NCI-H1930 (cell line): ENCODE measurements at places on chromosomes 12 and 14.

GRCh38 chr12:51533799-51534198 is 57.2 kb upstream of the SCN8A start:
- DNase-seq, result no peak

GRCh38 chr12:52655251-52655650 is 3.2 kb upstream of the KRT2 start:
- no peak for DNase-seq

GRCh38 chr12:116594325-116595038 is 35.3 kb downstream of the MAP1LC3B2 start:
- no peak for DNase-seq

- DNase-seq, result no peak
Measured at GRCh38 chr14:54366736-54367735, 29.8 kb upstream of the CDKN3 start.

GRCh38 chr12:92094751-92095161 is 50.9 kb downstream of the BTG1 start:
- no peak for DNase-seq

- DNase-seq, result no peak
Measured at GRCh38 chr12:73225941-73226340, 953.8 kb downstream of the TRHDE start.

GRCh38 chr12:94650143-94651056 is at the start of gene TMCC3:
Gene TMCC3, minus strand, starts transcription at chr12:94650557. Its CDS starts 127 bp downstream, at chr12:94650430.
- no peak for DNase-seq

- DNase-seq, result no peak
Measured at GRCh38 chr14:47438650-47439140, 236.7 kb downstream of the MDGA2 start.

DNA sequence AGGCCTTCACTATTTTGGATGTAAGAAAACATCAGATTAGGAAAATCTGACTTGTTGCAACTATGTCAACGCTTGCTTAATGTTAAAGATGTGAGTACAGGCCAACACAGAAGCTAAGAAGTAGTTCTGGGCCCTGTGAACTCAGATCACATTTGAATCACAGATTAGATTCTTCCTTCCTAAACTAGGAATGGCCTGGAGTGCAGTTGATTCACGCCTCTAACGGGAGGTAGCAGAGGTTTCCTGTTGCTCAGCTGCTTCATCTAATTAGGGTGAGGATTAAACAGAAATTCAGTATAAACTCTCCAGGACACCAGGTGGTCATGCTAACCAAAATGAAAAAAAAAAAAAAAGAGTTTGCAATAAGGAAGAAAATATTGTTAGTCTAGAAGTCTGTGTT is 314.3 kb downstream of the TRHDE start:
- no peak for DNase-seq

- DNase-seq, result no peak
Measured at GRCh38 chr12:78156751-78157150, 326.1 kb downstream of the NAV3 start.

DNA sequence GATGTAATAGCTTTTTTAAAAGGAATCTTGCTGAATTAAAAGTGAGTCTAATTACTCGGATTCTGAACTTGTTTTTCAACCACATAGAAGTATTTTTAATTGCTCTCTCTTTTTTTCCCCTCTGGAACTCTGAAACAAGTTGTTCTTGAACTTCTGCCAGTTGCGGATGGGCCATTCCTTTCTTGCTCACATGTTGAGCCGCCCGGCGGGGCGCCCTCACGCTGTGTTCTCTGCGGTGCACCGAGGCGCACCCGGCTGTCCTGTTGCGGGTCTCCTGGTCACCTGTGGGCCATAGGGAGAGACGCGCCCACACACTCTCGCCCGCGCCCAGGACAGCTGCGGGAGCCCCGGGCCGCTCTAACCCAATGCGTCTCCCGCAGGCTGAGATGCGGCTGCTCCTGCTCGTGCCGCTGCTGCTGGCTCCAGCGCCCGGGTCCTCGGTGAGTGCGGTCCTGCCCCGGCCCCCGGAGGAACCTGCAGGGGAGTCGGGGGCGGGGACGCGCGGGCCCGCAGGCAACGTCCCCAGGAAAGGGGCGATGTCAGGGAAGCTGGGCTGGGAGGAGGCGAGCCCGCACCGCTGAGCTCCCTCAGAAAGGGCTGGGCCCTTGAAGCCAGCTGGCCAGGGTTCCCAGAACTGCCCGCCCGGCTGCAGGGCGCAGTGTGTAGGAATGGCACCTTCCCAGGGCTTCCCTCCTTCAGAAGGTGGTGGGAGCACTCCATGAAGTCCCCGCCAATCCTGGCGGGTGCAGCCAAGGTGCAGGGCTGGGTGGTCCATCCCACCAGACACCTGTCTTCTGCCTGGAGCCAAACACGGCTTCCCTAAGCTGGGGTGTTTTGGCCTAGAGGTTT is 2.3 kb downstream of the PAPLN start:
- DNase-seq, result no peak

DNA sequence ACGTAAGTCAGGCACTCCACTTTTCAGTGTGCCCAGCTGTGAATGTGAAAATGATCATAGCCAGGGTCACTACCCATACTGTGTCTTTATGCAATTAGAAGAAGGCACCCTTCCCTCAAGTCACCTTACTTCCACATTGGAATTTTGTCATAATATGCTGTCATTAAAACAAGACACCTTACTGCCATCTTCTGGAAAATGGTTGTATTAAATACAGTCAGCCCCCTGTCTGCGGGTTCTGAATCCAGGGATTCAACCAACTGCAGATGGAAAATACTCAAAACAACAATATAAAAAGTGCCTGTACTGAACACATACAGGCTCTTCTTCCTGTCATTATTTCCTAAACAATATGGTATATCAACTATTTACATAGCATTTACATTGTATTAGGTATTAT is 70.2 kb upstream of the TBX5 start:
- no peak for DNase-seq

GRCh38 chr14:64628940-64629408 is 75.2 kb upstream of the PLEKHG3 start:
- no peak for DNase-seq

DNA sequence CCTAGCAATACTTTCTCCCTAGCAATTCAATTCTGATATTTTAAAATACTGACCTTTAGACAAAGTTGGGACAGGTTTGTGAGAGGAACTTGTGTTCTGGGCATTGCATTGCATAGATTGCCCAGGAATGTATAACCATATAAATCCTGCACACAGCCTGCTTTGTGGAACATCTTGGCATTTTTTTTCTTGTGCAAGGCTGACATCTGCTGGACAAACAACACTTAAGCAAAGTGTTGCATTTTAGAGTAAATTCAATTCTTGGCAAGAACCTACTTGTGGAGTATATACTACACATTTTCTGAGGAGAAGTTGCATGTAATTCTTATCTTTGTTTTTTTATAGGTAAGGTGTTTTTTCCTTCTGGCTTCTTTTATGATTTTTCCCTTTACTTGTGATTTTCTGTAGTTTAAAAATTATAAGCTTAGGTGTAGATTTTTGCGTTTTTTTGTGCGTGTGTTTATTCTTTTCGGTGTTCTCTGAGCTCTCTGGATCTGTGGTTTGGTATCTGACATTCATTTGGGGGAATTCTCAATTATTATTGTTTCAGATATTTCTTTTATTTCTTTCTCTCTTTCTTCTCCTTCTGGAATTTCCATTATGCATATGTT is 26.4 kb downstream of the TESPA1 start:
- DNase-seq, result peak; percentile 43

DNA sequence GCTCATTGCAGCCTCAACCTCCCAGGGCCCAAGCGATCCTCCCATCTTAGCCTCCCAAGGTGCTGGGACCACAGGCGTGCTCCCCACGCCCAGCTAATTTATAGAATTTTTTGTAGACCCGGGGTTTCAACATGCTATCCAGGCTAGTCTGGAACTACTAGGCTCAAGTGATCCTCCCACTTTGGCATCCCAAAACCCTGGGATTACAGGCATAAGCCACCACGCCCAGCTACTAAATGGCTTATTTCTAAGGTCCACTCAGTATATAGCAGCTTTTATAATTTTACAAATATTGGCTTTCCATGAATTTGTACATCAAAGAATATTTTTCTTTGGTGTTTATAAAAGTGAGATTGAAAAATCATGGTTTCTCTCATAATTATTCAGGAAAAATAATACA is 167.8 kb downstream of the TTC7B start:
- no peak for DNase-seq

DNA sequence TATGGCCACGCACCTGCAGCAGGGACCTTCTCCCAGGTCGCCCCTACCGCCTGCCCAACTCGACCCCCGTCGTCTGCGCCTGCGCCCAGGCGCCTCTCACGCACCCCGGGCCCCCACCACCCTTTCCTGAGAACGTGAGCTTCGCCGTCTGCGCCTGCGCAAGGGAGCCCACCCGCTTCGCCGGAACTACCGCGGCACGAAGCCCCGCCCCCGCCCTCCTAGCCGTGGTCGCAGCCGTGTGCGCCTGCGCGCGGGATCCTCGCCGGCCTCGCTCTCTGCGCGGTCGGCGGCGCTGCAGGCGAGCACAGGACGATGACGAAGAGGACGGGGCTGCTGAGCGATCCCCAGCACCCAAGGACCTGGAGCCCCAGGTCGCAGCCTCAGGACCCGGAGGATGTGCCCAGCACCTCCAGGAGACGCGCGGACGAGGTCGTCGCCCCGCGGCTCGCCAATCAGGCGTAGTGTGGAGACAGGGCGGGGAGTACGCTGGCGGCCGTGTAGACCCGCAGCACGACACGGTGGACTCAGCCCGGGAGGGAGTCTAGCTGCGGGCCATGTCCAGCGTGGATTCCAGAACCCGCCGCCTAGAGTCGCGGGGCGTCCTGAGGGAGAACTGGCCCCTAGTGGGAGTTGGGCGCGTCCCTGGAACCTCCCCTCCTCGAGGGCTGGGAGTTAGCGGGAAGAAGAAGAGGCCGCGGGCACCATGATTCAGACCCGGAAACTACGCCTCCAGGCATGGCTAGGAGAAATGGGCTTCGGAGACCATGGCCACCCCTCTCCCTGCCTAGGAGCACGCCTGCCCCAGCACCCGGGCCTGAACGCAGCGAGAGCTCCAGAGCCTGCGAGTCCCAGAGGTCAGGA is 1120.8 kb upstream of the TMEM132C start:
- DNase-seq, result peak; percentile 73

DNA sequence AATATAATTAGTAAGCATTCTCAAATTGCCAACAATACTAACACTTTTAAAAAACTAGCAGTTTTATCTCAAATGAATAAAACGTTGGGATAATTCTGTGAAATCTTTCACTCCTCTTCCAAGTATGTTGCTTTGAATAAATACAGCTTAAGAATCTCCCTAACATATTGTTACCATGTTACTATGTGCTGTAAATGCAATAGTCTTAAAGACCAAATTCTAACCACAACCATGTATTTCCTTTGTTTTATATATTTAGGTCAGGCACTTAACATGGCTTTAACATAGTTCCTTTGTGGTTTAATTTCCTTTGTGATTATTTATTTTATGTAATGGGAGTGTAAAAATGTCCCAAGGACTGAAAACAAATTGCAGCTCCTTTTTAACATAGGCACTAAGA is 33.9 kb upstream of the CCDC91 start:
- no peak for DNase-seq

GRCh38 chr12:99099786-99100185 is 454.7 kb downstream of the APAF1 start:
- no peak for DNase-seq

DNA sequence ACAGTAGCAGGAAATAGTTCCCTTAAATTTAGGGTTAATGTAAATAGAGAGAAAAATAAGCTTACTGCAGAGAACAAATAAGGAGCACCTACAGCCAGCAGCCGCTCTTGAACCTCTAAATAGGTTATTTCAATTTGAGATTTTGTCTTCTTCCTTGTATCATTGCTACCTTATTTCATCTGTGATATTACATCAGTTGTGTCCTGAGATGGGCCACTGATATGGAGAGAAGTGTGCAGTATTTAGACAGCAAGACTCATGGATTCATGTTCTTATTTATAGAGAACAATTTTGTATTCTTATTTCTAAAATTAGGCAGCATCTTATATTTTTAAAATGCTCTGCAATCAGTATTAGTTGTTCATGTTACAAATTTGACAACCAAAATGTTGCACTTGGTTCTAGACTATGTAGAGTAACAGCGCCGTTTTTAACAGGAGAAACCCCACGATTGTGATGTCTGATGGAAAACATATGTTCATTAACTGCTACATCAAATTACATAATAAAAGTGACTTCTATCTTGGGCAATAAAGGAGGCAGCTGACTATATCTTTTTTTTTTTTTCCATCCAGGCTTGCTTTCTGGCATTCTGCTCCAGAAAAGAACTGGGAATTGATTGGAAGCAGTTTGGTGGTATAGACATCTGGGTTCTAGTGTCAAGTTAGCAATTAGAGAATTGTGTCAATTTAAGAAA is 117.9 kb downstream of the CAND1 start:
- no peak for DNase-seq

DNA sequence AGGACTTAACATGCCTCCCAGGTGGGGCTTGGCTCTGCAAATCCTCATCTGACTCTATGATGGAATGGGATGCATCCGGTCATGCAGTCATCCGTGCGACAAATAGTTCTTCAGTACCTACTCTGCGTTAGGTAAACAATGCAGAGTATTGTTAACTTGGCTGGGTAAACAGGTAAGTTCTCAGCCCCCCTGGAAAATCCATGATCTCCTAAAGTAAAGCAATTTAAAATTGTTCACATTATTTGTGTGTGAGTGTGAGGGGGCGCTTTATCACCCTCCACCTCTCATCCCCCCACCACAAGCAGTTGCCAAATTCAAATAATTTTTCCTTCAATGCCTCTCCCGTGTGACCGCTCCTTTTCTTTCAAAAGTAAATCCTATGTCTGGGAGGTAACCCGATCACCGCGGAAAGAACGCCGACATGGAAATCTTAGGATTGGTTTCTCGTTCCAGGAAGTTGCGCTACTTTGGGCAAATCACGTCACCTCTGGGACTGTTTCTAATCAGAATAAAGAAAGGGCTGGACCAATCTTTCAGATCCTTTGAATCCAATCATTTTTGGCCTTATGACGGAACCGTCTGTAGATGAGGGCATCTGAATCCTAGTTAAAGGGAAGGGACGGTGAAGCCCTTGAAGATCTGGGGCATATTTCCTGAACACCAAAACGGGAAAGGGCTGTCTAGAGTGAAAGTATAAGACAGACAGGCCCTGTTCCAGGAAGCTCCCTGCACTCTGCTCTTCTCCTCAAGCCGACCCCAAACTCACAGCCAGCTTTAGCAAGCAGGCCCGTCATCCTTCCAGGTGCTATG is 44.0 kb upstream of the SINHCAF start:
- DNase-seq, result no peak

- no peak for DNase-seq
Measured at GRCh38 chr12:2683283-2684025, 111.3 kb upstream of the FKBP4 start.

- no peak for DNase-seq
Measured at GRCh38 chr12:92047393-92047826, 98.2 kb downstream of the BTG1 start.
